ELR (cell line): ENCODE measurements at places on chromosomes 4 and X.

DNA sequence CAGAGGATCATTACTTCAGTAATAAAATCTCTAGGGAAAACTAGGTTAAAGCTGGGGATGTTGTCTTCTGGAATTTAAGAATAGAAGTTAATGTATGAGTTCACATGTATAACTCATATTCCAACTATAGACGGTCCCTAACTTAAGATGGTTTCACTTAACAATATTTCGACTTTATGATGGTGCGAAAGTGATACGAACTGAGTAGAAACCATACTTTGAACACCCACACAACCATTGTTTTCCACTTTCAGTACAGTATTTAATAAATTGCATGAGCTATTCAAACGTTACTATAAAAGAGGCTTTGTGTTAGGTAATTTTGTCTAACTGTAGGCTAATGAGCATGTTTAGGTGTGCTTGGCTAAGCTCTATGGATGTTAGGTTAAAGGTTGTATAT lies 38.7 kb downstream of the CCSER1 start:
- DNase-seq = no peak

- DNase-seq = no peak
Measured at GRCh38 chr4:3422241-3422801, 19.4 kb upstream of the HGFAC start.

GRCh38 chr4:165540206-165540830 lies 161.5 kb downstream of the CPE start:
- no peak for DNase-seq

DNA sequence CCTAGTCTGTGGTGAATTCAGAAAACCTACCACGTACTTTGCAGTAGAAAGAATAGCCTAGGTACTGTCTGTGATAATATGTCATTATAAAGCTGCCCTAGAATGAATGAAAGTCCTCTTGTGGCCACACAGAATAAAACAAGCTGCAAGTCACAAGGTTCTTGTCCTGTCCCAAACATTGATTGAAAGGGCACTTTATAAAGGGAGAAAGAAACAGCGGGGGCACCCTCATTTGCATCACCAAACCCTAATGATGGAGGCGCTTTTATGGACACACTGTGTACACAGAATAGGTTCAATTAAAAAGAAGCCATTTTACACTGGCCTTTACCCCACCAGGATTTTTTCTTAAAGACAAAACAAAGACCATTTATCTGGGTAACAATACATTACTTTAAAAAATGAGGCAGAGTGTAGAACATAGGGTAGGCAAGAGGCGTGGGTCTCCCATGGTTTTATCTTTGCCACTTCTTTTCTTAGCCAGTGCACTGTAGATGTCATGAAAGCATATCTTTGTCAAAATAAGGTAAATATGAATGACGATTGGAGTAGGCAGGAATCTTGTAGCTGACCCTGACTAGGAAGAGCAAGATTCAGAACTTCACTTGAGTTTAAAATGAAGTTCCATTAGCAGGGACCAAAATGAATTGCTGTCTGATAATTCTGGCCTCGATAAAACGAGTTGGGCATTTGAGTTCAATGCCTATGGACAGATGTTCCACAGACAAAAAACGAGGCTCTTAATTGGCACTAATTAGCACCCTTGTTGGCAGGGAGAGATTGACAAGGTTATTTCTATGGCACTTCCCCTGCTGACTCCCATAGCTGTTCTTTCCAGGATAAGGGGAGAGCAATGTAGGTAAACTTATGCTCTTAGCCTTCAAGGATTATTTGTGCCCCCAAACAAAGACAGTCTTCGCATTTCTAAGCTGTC lies 365.1 kb downstream of the AFF2 start:
- DNase-seq = no peak

GRCh38 chr4:86185659-86186058 lies 174.2 kb downstream of the MAPK10 start:
- DNase-seq = no peak

- DNase-seq = peak; percentile 81
Measured at GRCh38 chr4:70705183-70706043, 16.4 kb upstream of the RUFY3 start.
